ENCODE measurements at places on chromosomes 1 and 21. TPM values are rescaled to one million over a fixed set of nuclear protein-coding genes. Genes with fewer than 3 reads are reported as not detected.
A peak's percentile ranks its signal among the peaks of the same experiment; 100 is the strongest.

- no peak overlapping the region for H3K27ac ChIP-seq
- H3K27me3 ChIP-seq = no peaks in the 10 kb centered on the region
- no peaks in the 10 kb centered on the region for H3K4me1 ChIP-seq
- H3K4me3 ChIP-seq = no peak overlapping the region
Measured at GRCh38 chr1:56434740-56435139, 144.6 kb downstream of the PLPP3 start.

- H3K27me3 ChIP-seq = no peaks in the 10 kb centered on the region
- H3K4me1 ChIP-seq = no peaks in the 10 kb centered on the region
Measured at GRCh38 chr1:30291526-30291925, 431.9 kb downstream of the MATN1 start.

DNA sequence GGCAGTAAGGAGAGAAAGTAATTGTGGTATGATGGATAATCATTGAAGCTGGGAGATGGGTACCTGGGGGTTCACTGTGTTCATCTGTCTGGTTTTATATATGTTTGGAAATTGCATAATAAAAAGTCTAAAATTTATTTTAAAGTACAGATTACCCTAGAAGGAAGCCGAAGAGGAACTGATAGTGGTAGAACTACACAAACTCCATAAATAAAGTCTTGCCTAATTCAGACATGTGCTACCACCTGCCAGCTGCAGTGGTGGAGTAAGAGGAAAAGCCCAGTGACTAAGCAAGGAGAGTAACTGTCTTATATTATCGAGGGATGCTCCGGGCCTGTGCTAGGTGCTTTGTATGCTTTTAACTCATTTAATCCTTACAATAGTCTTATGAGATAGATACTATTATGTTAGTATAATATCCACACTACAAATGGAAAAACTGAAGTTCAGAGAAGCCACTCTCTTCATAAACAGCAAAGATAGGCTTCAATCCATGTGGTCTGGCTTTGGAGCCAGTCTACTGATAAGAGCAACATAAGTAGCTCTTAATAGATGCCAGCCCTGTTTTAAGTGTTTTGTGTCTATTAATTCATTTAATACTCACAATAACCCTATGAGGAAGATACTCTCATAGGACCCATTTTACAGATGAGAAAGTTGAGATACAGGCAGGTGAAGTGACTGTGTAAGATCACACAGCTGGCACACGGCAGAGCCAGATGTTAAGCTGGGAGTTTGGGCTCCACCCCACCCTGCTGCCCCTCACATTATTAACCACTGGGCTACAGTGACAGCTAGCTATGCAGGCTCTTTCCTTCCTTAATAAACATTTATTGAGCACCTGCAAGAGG, 56.8 kb upstream of the HNRNPU start:
- DNase-seq = no peak
- H3K27me3 ChIP-seq = peaks cover 2% of the 10 kb centered on the region
- H3K4me1 ChIP-seq = peaks cover 6% of the 10 kb centered on the region

GRCh38 chr1:163395790-163396189, 74.0 kb downstream of the NUF2 start:
- no peak overlapping the region for H3K4me3 ChIP-seq
- DNase-seq = no peak
- no peak overlapping the region for H3K27ac ChIP-seq

- no peak for DNase-seq
- H3K27me3 ChIP-seq = no peaks in the 10 kb centered on the region
- no peak overlapping the region for H3K27ac ChIP-seq
- H3K4me3 ChIP-seq = no peak overlapping the region
- peaks cover 45% of the 10 kb centered on the region for H3K4me1 ChIP-seq
- peaks cover 32% of the 10 kb centered on the region for H3K36me3 ChIP-seq
Measured at GRCh38 chr1:17631410-17631809, 91.9 kb downstream of the ARHGEF10L start.

- H3K27ac ChIP-seq = no peak overlapping the region
- no peaks in the 10 kb centered on the region for H3K36me3 ChIP-seq
- DNase-seq = no peak
Measured at GRCh38 chr21:41064334-41064791, 103.6 kb upstream of the BACE2 start.

GRCh38 chr21:37060296-37060695, 12.6 kb downstream of the PIGP start:
- no peak overlapping the region for H3K4me3 ChIP-seq
- peak overlapping the region; percentile 77 for H3K27ac ChIP-seq
- H3K27me3 ChIP-seq = no peaks in the 10 kb centered on the region
- H3K36me3 ChIP-seq = no peaks in the 10 kb centered on the region
- DNase-seq = peak; percentile 95
- peaks cover 28% of the 10 kb centered on the region for H3K4me1 ChIP-seq

GRCh38 chr1:70893381-70893780, 154.2 kb downstream of the PTGER3 start:
- no peak overlapping the region for H3K4me3 ChIP-seq
- H3K27me3 ChIP-seq = no peaks in the 10 kb centered on the region
- no peaks in the 10 kb centered on the region for H3K36me3 ChIP-seq

- H3K4me3 ChIP-seq = no peak overlapping the region
- H3K27me3 ChIP-seq = no peaks in the 10 kb centered on the region
- peaks cover 45% of the 10 kb centered on the region for H3K36me3 ChIP-seq
- peaks cover 8% of the 10 kb centered on the region for H3K4me1 ChIP-seq
- no peak overlapping the region for H3K27ac ChIP-seq
Measured at GRCh38 chr1:165763442-165763841, 5.2 kb downstream of the TMCO1 start.

- no peak for DNase-seq
- H3K4me1 ChIP-seq = peaks cover 32% of the 10 kb centered on the region
- no peaks in the 10 kb centered on the region for H3K36me3 ChIP-seq
Measured at GRCh38 chr1:173426057-173426456, 51.1 kb upstream of the PRDX6 start.

DNA sequence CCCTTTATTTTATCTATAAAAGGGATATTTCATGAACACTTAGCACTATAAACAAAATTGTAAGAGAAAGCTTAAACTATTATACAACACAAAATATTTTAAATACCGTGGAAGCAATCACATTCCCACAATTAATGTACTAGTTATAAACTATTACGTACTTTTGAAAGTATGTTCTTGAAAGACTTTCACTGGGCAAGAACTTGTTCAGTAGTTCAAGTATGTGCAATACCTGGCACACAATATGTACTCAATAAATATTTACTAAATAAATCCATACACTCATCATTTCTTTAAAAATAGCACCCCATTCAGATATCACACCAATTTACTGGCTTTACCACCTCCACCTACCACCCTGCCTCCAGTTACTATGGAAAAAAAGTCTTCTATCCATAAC, 12.6 kb upstream of the FMO2 start:
- H3K27me3 ChIP-seq = no peaks in the 10 kb centered on the region
- no peak overlapping the region for H3K4me3 ChIP-seq
- H3K36me3 ChIP-seq = no peaks in the 10 kb centered on the region
- no peak for DNase-seq
- H3K27ac ChIP-seq = no peak overlapping the region
- no peaks in the 10 kb centered on the region for H3K4me1 ChIP-seq

GRCh38 chr1:101971304-101971703, 25.4 kb downstream of the OLFM3 start:
- no peak overlapping the region for H3K4me3 ChIP-seq
- H3K4me1 ChIP-seq = no peaks in the 10 kb centered on the region
- DNase-seq = no peak
- H3K27ac ChIP-seq = no peak overlapping the region
- no peaks in the 10 kb centered on the region for H3K36me3 ChIP-seq

- H3K36me3 ChIP-seq = no peaks in the 10 kb centered on the region
- no peak for DNase-seq
- peaks cover 11% of the 10 kb centered on the region for H3K4me1 ChIP-seq
- H3K27me3 ChIP-seq = peaks cover 2% of the 10 kb centered on the region
Measured at GRCh38 chr1:211908453-211908852, 77.9 kb upstream of the LPGAT1 start.

- H3K27me3 ChIP-seq = no peaks in the 10 kb centered on the region
- H3K4me1 ChIP-seq = peaks cover 7% of the 10 kb centered on the region
- peak; percentile 85 for DNase-seq
- H3K27ac ChIP-seq = no peak overlapping the region
- peaks cover 9% of the 10 kb centered on the region for H3K36me3 ChIP-seq
Measured at GRCh38 chr21:41821081-41821755, 54.4 kb upstream of the RIPK4 start.

DNA sequence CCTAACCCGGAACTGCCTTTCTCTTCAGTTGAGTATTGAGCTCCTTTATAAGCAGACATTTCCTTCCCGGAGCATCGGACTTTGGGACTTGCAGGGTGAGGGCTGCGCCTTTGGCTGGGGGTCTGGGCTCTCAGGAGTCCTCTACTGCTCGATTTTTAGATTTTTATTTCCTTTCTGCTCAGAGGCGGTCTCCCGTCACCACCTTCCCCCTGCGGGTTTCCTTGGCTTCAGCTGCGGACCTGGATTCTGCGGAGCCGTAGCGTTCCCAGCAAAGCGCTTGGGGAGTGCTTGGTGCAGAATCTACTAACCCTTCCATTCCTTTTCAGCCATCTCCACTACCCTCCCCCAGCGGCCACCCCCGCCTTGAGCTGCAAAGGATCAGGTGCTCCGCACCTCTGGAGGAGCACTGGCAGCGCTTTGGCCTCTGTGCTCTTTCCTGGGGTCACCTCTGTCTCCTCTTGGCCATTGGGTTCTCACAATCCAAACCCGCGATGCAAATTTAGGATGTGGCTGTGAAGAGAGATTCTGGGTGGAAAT, 3.7 kb downstream of the OLIG2 start:
- no peaks in the 10 kb centered on the region for H3K36me3 ChIP-seq
- peaks cover 97% of the 10 kb centered on the region for H3K27me3 ChIP-seq
- H3K27ac ChIP-seq = no peak overlapping the region

GRCh38 chr21:34688145-34688544, 19.4 kb downstream of the CLIC6 start:
- H3K4me1 ChIP-seq = no peaks in the 10 kb centered on the region
- peaks cover 52% of the 10 kb centered on the region for H3K27me3 ChIP-seq
- DNase-seq = peak; percentile 3

DNA sequence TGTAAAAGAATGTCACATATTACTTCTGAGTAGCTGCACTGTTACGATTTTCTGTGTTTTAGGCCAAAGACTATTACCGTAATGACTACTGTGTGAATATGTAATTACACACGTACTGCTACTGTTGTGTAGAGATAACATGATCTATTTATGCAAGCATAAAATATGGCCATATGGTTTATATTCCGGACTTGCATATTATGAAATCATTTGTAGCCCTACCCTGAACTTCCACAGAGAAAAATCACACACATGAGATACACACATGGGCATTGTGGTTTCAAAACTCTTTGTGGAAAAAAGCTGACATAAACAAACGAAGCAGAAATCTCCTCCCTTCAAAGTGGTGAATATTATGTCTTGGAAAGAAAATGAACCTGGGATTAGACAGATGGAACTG, 373.0 kb upstream of the ADAMTS5 start:
- DNase-seq = no peak
- H3K4me1 ChIP-seq = no peaks in the 10 kb centered on the region
- H3K36me3 ChIP-seq = no peaks in the 10 kb centered on the region
- no peaks in the 10 kb centered on the region for H3K27me3 ChIP-seq
- no peak overlapping the region for H3K27ac ChIP-seq

DNA sequence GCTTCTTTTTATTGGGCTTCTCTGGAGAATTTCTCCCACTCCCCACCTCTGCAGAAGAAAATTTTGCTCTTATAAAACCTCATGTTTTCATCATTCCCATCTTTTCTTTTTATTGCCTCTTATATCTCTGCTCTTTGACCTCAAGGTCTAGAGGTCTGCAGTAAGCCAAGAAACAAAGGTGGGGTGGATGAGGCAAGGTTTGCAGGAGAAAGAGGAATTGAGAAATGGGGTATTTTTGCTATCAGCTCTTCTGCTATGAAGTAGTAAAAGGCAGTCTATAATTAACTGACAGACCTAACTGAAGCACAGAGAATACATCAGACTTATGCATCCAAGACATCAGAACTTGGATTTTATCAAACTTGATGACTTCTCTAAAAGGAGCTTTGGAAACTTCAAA, 22.9 kb downstream of the SYT11 start:
- peaks cover 17% of the 10 kb centered on the region for H3K4me1 ChIP-seq
- H3K27me3 ChIP-seq = no peaks in the 10 kb centered on the region
- DNase-seq = no peak
- H3K36me3 ChIP-seq = peaks cover 9% of the 10 kb centered on the region
- H3K4me3 ChIP-seq = no peak overlapping the region
- no peak overlapping the region for H3K27ac ChIP-seq

DNA sequence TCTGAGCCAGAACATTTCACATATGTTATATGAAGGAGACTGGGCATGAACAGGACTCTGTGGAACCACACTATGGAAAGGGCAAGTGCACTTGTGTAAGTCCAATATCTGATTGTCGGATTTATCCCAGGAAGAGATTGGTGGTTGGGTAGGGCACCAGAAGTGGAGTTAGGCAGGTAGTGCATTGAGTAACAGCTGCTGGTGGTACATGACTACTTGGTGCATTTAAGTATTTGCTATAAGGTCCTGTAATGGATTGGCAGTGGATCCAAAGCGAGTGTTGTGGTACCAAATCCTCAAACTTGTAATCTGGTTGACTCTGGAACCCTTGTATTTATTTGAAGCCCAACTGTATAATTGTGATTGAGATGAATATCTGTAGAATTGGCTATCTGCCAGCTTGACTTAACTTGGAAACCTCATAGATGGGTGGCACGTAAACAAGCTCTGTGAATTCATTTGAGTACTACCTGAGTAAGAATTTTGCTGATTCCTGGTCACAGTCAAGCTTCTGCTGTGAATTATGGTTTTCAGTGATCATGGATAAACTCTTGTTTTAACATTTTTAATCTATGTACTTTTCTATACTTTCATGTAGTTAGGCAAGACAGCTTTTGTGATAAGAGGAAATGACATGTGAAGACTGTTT, 21.1 kb downstream of the UBAP2L start:
- no peak overlapping the region for H3K4me3 ChIP-seq
- H3K4me1 ChIP-seq = no peaks in the 10 kb centered on the region
- no peaks in the 10 kb centered on the region for H3K27me3 ChIP-seq

DNA sequence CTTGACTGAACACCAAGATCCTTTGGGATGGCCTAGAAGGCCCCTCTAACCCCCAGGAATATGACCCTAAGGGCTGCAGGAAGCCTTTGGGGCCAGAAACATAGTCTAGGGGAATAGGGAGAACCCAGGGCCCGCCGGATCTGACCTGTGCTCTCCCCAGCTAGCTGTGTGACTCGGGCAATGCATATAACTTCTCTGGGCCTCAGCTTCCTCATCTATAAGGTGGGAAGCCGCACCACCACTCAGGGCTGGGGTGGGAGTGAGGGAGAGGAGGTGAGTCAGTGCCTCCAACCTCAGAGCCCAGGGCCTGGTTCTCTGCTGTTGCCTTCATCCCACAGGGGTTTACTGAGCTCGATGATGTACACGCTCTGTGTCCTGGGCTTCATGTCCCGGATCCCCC, 434.4 kb downstream of the PTPRU start:
- H3K27ac ChIP-seq = no peak overlapping the region
- H3K4me1 ChIP-seq = no peaks in the 10 kb centered on the region
- no peak for DNase-seq
- H3K4me3 ChIP-seq = no peak overlapping the region
- peaks cover 8% of the 10 kb centered on the region for H3K27me3 ChIP-seq
- H3K36me3 ChIP-seq = no peaks in the 10 kb centered on the region

GRCh38 chr21:37058261-37058660, 14.6 kb downstream of the PIGP start:
- no peaks in the 10 kb centered on the region for H3K36me3 ChIP-seq
- H3K4me1 ChIP-seq = peaks cover 28% of the 10 kb centered on the region
- no peak overlapping the region for H3K27ac ChIP-seq
- H3K27me3 ChIP-seq = peaks cover 3% of the 10 kb centered on the region
- H3K4me3 ChIP-seq = no peak overlapping the region
- peak; percentile 31 for DNase-seq

Gene C1orf226
- total RNA-seq = 0.29 TPM

Gene IBA57
- total RNA-seq = 4.4 TPM

Gene LCE2B
- not detected for total RNA-seq

Gene PTCH2
- total RNA-seq = 0.36 TPM

Gene HMCN1
- total RNA-seq = 178 TPM

Gene NEXN
- 7.7 TPM for total RNA-seq

Measured in osteoblast (primary cell).